ENCODE measurements at places on chromosomes 13 and 19.

DNA sequence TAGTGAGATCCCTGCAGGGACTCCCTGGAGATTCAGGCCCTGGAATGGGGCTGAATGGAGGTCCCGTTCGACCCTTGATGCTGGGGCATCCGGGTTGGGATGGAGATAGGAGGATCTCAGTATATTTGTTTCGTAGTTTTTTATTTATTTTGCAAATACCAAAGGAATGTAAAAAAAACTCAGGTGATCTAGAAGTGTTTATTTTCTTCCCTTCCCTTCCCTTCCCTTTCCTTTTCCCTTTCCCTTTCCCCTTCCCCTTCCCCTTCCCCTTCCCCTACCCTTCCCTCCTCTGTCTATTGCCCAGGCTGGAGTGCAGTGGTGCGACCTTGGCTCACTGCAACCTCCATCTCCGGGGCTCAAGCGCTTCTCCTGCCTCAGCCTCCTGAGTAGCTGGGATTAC is 4.5 kb downstream of the GTPBP3 start:
- no peak for DNase-seq

GRCh38 chr19:58042495-58043340 is 8.9 kb downstream of the ZSCAN1 start:
- DNase-seq, result no peak

GRCh38 chr19:50522881-50523280 is 9.2 kb upstream of the ASPDH start:
- DNase-seq, result no peak

GRCh38 chr13:41199526-41199925 is 5.2 kb upstream of the KBTBD7 start:
- DNase-seq, result no peak

- no peak for DNase-seq
These were observed 47.9 kb downstream of the KDM4B start for GRCh38 chr19:5016781-5017180.

DNA sequence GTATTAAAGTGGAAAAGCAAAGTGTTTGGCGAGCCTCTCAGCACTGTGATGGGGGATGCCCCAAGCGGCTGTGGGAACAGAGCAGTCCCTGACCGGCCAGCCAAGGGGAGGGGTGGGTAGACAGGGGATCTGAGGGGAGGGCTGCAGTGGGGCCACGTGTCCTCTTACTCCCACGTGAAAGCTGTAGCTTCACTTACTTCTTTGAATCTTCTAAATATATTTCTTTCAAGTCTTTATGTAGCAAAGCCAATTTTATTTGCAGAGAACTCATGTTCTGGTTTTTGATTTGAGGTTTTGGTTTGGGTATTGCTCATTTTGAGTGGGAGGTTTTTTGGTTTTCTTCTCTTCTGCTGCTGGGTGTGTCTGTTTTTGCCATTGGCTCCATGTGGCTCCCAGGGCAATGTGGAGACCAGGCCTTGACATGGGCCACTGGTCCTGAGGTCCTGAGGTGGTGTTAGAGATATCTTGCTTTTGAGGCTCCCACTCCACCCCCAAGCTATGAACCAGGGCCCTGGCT is 17.7 kb upstream of the OVOL3 start:
- DNase-seq, result no peak

Data from fibroblast of skin of scalp (primary cell).